ENCODE measurements at places on chromosomes 1 and 21. TPM values are rescaled to one million over a fixed set of nuclear protein-coding genes. Genes with fewer than 3 reads are reported as not detected.

Gene S100A2
- 4.0 TPM for total RNA-seq

Gene MYOM3
- total RNA-seq = 3.4 TPM

Gene DTL
- total RNA-seq = 19.0 TPM

GRCh38 chr21:45289134-45289533, 1.4 kb upstream of the POFUT2 start:
- DNase-seq = no peak

- DNase-seq = no peak
Observed at GRCh38 chr1:156693848-156694689, 11.3 kb downstream of the CRABP2 start.

DNA sequence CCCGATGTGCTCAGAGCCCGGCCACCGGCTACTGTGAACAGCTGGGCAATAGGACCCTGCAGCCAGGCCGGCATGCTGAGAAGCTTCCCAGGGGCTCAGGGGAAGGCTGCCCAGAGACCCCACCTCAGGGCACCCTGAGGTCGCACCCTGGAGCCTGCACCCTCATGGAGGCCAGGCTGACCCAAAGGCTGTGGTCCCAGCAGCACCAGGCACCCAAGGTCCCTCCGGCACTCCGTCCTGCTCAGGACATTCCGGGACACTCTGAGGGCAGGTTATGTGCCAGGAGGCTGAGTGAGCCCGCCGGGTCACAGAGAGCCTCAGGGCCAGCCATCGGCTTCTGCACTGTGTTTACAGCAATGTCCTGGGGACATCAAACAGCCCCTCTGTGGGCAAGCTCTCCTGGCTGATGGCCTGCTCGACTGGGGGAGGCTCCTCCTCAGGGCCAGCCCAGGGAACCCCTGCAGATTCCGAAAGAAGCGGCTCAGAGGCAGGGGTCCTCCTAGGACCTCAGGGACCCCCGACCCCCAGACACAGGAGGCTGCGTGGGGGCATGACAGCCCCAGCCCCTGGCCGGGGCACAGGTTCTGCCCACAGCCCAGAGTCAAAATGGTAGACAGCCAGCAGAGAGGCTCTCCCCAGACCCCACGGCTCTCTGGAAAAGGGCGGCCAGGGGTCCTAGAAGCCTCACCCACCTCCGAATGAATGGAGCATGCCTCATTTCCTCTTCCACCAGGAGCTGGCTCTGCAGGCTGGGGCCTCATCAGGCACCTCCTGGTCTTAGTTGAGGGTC, 8.2 kb downstream of the SLC19A1 start:
- no peak for DNase-seq
